ENCODE measurements at places on chromosomes 2 and 18.

GRCh38 chr2:113848758-113849415 lies 41.0 kb upstream of the ACTR3 start:
- DNase-seq: no peak

- no peak for DNase-seq
Observed at GRCh38 chr2:202387608-202388342, 11.6 kb downstream of the BMPR2 start.

DNA sequence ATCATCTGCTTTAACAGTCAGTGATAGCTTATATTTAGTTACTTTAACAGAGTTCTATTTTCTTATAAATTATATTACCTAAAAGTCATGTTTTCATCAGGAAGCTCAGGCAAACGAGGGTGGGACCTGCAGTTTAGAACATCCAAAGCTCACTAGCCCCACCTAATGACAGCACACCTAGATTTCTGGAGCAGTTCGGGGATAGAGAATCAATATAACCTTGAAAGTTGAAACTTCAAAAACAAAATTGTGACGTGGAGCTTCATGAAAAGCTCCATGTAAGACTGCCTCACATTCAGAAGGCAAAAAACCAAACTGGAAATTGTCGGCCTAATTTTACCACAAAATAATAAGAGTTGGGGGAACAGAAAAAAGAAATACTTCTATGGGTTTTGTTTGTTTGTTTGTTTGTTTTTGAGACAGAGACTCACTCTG lies 185.9 kb upstream of the CCDC150 start:
- DNase-seq: no peak

DNA sequence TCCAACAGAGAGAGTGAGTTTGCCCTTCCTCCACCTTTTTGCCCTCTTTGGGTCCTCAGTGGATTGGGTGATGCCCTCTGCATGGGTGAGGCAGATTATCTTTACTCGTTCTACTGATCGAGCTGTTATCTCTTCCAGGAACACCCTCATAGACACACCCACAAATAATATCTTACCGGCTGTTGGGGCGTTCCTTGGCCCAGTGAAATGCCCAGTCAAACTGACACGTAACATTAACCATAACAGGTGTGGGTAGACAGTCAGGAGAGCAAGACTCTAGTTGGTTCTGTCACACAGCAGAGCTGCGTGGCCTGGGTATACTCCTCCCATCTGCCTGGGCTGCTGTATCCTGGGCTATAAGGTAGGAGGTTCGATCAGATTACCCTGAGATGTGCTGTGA lies 144.1 kb downstream of the AGAP1 start:
- DNase-seq: no peak

- no peak for DNase-seq
Observed at GRCh38 chr2:45713136-45713535, 61.7 kb downstream of the PRKCE start.
